ENCODE measurements at places on chromosomes 3 and 15. TPM values are rescaled to one million over a fixed set of nuclear protein-coding genes. Genes with fewer than 3 reads are reported as not detected.

GRCh38 chr3:75140904-75141615, 523.1 kb upstream of the FRG2C start:
- DNase-seq: no peak

DNA sequence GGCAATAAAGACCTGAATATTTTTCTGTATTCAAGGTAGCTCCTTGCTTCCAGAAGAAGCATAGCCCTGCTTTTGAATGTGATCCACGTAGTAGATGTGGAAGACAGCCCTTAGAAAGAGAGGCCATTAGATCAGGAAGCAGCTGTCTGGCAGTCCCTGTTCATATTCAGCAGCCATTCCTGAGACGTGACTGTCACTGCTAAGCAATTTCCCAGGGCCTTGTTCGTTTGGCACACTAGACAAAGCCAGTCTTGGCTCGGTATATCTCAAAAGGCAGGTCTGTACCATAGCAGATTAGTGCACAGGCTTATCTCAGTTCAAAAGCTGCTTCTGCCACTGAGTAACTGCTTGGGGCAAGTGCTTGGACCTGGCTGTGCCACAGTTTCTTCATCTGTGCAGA, 287.8 kb upstream of the MCTP2 start:
- DNase-seq: no peak

GRCh38 chr15:54803987-54804386, 392.8 kb downstream of the RSL24D1 start:
- no peak for DNase-seq

- DNase-seq: peak; percentile 37
Measured at GRCh38 chr15:90412356-90413194, 24.5 kb downstream of the IQGAP1 start.

DNA sequence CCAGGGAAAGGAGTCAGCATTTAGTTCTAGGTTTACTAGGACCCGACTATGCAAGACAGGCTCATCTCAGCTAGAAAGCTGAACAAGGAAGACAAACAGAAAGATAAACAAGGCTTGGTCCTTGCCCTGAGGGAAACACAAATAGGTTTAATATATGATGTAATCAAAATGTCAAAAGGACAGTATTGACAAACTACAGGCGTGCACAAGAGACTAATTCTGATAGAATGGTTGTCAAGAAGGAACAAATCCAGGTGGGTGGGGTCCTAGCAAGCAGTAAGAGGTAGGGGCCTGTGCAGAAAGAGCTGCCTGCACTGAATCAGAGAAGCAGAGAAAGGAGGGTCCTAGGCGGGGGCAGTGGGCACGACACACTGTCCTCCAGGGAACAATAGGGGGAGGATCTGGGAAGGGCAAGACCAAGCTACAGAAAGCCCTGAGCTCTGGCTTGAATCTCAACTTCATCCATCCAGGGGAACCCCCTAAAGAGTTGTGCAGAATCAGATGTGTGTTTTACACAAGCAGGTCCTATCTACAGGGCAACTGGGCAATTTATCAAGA, 23.4 kb downstream of the RFTN1 start:
- DNase-seq: no peak

- DNase-seq: no peak
Measured at GRCh38 chr3:69500604-69501003, 114.7 kb upstream of the FRMD4B start.

PCYT1A gene
- total RNA-seq: 33.7 TPM

LMCD1 gene
- 2.2 TPM for total RNA-seq

HACD2 gene
- total RNA-seq: 25.1 TPM

CX3CR1 gene
- total RNA-seq: 0.88 TPM

SLC9C1 gene
- not detected for total RNA-seq

RBPMS2 gene
- not detected for total RNA-seq
